ENCODE measurements at places on chromosomes 13 and 19.

DNA sequence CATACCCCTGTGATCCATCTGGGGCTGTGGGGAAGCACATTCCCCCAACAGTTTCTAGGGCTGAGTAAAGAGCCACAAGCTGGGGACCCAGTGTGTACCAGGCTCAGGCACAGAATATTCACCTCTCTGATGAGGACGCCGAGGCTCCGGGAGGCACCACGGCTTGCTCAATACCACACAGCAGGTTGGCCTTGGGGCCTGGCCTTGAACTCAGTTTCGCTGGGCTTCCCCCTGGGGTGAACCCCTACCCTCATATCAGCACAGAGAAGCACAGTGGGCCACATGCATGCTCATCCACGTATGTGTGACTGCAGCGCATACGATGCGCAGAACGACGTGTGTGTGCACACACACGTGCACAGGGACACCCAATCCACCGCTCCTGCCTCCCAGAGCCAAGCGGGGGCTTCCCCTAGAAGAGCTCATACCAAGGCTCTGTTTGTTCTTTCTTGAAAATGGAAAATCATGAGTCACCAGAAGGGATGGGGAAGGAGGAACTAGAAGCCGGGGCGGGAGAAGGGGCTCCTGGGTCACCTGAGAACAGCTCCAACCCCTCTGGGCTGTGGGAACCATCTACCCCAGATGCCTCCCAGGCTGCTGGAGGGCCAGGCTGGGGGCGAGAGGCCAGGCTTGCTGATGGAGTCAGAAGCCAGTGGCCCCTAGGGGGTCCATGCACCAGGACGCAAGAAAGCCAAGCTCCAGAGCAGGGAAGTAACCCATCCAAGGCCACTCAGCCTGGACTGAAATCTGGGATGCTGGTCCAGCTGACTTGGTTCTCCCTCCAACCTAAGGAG lies 4.9 kb upstream of the PDE4C start:
- H3K36me3 ChIP-seq, result no peaks in the 10 kb centered on the region
- H3K27me3 ChIP-seq, result no peaks in the 10 kb centered on the region
- DNase-seq, result no peak
- no peak overlapping the region for H3K27ac ChIP-seq
- H3K4me3 ChIP-seq, result no peak overlapping the region

DNA sequence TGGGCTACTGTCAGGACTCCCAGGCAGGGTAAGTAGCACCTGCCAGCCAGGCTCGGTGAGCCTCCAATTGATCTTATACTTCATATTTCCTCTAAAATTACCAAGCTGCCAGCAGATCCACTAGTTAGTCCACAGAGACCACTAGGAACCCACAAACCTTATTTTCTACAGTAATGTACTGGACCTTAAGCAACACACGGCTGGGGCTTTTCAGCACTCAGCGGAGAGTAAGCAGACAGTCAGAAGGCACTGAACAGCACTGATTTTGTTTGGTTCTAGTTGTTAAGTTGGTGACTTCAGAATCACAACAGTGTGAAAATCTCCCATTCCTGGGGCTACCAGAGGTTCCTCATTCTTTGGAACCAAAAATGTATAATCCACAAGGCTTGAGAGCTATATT lies 56.1 kb downstream of the MRPL57 start:
- DNase-seq, result no peak
- no peak overlapping the region for H3K4me3 ChIP-seq
- no peaks in the 10 kb centered on the region for H3K4me1 ChIP-seq
- no peak overlapping the region for H3K27ac ChIP-seq

DNA sequence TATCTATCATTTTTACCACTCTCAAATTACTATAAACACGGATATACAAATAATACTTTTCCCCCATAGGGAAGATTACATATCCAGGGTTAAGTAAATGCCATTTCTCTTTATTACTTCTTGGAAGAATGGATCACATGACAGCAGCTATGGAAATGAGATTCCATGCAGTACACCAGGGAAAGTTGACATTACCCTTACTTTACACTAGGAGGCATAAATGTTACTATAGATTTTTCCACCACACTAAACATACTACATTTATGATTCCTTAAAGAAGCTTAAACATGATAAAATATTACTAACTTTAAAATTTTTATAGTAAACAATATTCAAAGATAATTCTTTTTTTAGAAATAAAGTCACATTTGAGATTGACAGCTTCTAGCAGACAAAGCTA lies 611.4 kb downstream of the PCDH9 start:
- H3K36me3 ChIP-seq, result no peaks in the 10 kb centered on the region
- no peaks in the 10 kb centered on the region for H3K4me1 ChIP-seq
- H3K27me3 ChIP-seq, result no peaks in the 10 kb centered on the region
- DNase-seq, result no peak

DNA sequence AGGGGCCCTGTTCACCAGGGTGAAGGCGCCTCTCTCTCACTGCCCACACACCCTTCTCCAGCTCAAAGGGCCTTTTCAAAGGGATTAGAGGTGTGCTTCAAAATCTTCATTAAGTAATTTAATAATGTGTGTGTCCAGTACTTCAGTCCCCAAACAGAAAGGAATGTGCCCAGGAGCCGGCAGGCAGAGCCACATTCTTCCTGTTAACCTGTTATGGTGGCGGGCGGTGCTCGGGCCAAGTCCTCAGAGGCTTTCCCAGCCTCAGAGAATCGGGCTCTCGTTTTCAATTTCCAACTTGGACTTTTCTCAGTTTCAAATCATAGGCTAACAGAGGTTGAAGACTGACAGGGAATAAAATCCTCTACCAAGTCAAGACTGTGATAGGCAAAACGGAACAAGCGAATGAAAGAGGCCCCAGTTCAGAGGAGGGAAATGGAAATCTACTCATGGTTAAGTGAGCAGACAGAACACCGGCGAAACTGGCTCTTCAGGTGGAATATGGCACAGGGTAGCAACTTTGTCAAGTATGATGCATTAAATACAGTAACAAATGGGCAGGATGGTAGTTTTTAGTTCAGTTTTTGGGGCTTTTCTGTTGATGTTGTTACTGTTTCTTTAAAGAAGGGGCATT lies 68.6 kb downstream of the FOXO1 start:
- H3K4me3 ChIP-seq, result no peak overlapping the region
- peak overlapping the region; percentile 40 for H3K27ac ChIP-seq
- peak; percentile 54 for DNase-seq
- H3K27me3 ChIP-seq, result no peaks in the 10 kb centered on the region
